Naive thymus-derived CD8-positive, alpha-beta T cell (primary cell): ENCODE measurements at places on chromosomes 2 and 18. TPM values are rescaled to one million over a fixed set of nuclear protein-coding genes. Genes with fewer than 3 reads are reported as not detected.

DNA sequence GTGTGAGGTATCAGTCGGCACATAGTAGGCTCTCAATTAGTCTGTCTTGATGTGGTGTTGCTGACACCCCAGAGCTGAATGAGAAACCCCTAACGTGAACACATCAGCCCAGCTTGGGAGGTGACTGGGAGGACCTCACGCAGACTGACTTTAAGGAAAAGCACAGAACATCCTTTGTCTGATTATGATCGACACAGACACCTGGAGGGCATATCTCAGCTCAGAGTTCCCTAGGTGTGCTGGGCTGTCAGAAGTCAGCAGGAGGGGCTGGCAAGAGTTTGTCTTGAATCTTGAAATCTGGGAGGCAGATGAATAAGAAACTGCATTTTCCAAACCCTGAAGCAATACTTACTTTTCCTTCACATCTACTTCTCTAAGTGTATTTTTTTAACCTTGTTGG is 16.8 kb upstream of the MYCN start:
- H3K4me3 ChIP-seq, result no peak overlapping the region
- H3K36me3 ChIP-seq, result no peaks in the 10 kb centered on the region
- no peak overlapping the region for H3K27ac ChIP-seq
- no peaks in the 10 kb centered on the region for H3K4me1 ChIP-seq
- DNase-seq, result no peak
- peaks cover 18% of the 10 kb centered on the region for H3K27me3 ChIP-seq

GRCh38 chr2:38268001-38268400 is 109.1 kb downstream of the ATL2 start:
- H3K27me3 ChIP-seq, result no peaks in the 10 kb centered on the region
- no peak overlapping the region for H3K27ac ChIP-seq
- no peaks in the 10 kb centered on the region for H3K36me3 ChIP-seq
- H3K4me1 ChIP-seq, result peaks cover 6% of the 10 kb centered on the region
- no peak for DNase-seq
- H3K4me3 ChIP-seq, result no peak overlapping the region

DNA sequence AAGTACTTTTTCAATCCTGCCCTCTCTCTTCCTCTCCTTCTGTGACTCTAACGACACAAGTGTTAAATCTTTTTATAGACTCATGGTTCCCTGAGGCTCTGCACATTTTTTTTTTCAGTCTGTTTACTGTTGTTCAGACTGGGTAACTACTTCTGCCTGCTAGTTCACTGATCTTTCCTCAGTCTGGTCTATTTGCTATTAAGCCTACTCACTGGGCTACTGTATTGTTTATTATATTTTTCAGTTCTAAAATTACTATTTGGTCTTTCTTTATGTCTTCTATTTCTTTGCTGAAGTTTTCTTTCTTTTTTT is 21.3 kb downstream of the PPP3R1 start:
- no peaks in the 10 kb centered on the region for H3K36me3 ChIP-seq
- H3K4me3 ChIP-seq, result peak overlapping the region; percentile 11
- DNase-seq, result no peak

DNA sequence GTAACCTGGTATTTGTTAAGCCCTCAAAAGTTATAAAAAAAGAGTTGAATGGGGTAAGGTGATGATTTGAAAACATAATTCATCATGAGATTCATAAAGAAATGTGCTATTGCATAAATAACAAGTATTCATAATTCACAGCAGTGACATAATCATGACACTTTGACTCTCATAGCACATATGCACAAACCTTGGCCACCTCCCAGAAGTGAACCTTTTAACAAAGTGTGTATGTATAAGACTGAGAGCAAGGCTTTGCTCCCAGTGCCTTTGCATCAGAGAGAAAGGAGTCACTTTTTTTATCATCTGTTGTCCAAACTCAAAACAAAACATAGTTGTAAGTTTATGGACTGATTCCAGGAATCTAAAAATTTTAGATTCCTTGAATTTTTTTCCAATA is 15.0 kb upstream of the HTR2B start:
- DNase-seq, result no peak
- no peak overlapping the region for H3K4me3 ChIP-seq
- no peaks in the 10 kb centered on the region for H3K4me1 ChIP-seq
- H3K36me3 ChIP-seq, result peaks cover 38% of the 10 kb centered on the region

DNA sequence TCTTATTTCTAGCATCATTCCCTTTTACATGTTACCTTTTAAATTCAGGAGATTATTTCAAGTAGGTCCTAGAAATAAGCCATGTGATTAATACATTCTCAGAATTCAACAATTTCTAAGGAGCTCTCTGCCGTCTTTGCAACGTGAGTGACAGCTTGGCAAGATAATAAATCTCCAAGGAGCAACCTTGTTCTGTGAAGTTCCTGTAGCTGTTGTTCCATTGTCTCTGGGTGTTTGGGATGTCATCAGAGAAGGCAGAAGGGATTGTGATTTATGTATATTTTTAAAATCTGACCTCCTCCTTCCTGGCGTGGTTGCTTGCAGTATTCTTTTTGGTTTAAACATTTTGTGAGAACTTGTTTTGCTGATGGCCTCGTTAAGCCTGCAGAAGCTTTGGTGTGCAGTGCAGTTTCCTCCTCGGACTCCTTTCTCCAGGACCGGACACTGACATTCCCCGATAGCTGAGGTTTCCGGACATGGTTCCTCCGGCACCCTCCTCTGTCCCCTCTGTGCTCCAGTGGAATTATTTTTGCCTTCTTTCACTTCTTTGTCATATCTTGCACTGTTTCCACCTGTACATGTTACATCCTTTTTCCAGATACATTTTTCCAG is 33.7 kb downstream of the RAMP1 start:
- H3K4me1 ChIP-seq, result peaks cover 18% of the 10 kb centered on the region
- no peak for DNase-seq
- no peaks in the 10 kb centered on the region for H3K36me3 ChIP-seq
- no peaks in the 10 kb centered on the region for H3K27me3 ChIP-seq
- H3K27ac ChIP-seq, result no peak overlapping the region

DNA sequence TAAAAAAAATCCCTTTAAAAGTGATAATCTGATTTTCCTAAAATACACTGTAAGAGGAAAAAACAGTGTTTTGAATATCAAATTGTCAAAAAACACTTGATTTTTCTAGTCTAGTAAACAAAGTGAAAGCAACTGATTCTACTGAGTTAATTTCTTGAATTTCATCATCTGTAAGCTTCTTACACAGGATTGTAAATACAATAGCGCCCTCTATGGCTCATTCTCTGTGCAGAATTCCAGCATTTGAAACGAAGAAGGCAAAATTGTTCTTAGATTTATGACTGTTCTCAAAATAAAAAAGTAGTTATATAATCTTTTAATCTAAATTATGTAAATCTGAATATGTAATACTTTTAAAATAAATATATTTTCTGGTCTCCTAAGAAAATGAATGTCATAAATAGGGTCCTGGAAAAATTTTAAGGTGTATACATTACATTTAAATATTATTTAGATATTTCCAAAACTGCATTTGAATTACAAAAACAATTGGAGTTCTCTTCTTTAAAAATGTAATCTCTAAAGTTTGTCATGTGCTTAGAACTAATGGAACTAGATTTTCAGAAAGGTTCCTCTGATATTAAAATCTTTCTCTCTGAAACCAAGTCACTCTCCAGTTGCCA is 176.9 kb upstream of the MC4R start:
- DNase-seq, result no peak
- H3K4me3 ChIP-seq, result no peak overlapping the region
- no peaks in the 10 kb centered on the region for H3K36me3 ChIP-seq
- no peak overlapping the region for H3K27ac ChIP-seq

- no peak overlapping the region for H3K27ac ChIP-seq
- no peaks in the 10 kb centered on the region for H3K4me1 ChIP-seq
- no peak for DNase-seq
- H3K27me3 ChIP-seq, result peaks cover 8% of the 10 kb centered on the region
- no peaks in the 10 kb centered on the region for H3K36me3 ChIP-seq
Measured at GRCh38 chr2:105443617-105444598, 45.1 kb upstream of the FHL2 start.

DNA sequence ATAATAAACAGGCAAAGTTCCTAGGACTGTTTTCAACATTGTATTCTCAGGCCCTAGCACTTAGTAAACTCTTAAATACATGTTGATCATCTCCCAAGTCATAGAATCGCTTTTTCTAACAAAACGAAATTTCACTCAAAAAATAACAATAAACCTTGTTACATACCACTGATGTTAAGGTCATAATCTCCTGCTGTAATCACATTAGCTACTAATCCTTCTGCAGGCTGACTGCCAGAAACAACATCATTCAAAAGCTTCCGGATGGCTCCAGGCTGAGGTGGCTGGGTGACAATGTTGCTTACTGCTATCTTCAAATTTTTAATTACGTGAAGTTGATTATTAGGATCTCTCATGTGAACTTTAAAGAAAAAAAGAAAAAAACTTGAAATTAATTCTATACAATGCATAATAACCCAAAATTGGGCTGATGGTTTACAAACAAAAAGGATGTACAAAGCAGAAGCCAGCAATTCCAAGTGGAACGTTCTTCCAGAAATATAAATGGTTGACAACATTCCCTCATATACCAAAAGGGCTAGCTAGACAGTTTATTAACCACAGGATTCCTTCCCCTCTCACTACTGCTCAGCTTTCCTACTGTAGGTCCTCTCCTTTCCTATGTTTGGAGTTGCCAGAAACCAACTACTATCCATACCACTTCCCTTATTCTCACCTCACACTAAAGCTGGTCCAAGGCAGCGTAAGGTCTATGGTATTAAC is 11.6 kb downstream of the TRAPPC8 start:
- peaks cover 70% of the 10 kb centered on the region for H3K36me3 ChIP-seq
- H3K4me1 ChIP-seq, result peaks cover 11% of the 10 kb centered on the region
- H3K27me3 ChIP-seq, result no peaks in the 10 kb centered on the region
- no peak overlapping the region for H3K4me3 ChIP-seq
- no peak overlapping the region for H3K27ac ChIP-seq

DNA sequence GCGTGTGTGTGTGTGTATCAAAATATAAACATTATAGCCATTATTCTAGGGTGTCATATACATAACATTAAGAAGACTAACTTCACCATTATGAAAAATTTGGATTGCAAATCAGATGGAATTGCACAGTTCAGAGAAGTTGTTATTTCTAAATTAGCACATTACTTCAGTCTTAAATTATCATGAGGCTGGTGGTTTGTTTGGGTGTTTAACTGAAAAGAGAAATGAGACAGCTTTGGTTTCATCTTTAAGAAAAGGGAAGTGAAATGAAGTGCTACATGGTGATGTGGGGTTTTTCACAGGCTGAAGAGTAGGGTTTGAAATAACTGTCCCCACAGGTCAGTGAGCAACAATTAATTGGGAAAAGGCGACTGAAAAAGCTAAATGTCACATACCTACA is 161.2 kb upstream of the XIRP2 start:
- no peak overlapping the region for H3K4me3 ChIP-seq
- no peak overlapping the region for H3K27ac ChIP-seq
- no peak for DNase-seq
- no peaks in the 10 kb centered on the region for H3K36me3 ChIP-seq
- H3K4me1 ChIP-seq, result peaks cover 10% of the 10 kb centered on the region

GRCh38 chr2:104332731-104333130 is 521.2 kb upstream of the POU3F3 start:
- no peak overlapping the region for H3K4me3 ChIP-seq
- H3K4me1 ChIP-seq, result no peaks in the 10 kb centered on the region
- no peaks in the 10 kb centered on the region for H3K27me3 ChIP-seq
- DNase-seq, result no peak

DNA sequence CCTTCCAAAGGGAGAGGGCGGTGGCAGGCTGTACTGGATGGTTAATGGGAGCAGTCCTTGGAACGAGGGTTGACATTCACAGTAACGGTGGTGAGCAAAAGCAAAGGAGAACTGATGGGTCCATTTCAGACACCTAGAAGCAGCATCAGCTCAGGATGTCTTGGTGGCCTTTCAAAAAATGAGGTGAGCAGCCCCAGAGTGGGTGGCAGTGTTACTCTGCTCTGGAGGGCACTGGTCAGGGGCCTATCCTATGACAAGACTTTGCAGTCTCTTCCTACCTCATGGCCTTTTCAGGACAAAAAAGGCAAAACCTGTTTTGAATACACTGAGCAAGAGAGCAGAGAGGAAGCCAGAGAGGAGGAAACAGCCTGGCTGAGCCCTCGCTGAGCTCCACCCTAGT is 23.5 kb downstream of the CAPN14 start:
- no peak overlapping the region for H3K4me3 ChIP-seq
- no peaks in the 10 kb centered on the region for H3K36me3 ChIP-seq
- no peaks in the 10 kb centered on the region for H3K4me1 ChIP-seq
- no peaks in the 10 kb centered on the region for H3K27me3 ChIP-seq

The TMEM200C gene
- total RNA-seq, result not detected

The CPSF3 gene
- 28.8 TPM for total RNA-seq

The SERPINB7 gene
- total RNA-seq, result not detected

The STPG4 gene
- 1.0 TPM for total RNA-seq

The PMS1 gene
- 28.9 TPM for total RNA-seq

The ANKRD30BL gene
- total RNA-seq, result 0.39 TPM

The FNDC4 gene
- not detected for total RNA-seq
